ENCODE measurements at places on chromosomes 3 and 15. TPM values are rescaled to one million over a fixed set of nuclear protein-coding genes. Genes with fewer than 3 reads are reported as not detected.

- no peak for DNase-seq
Observed at GRCh38 chr3:144332868-144333267, 361.2 kb downstream of the DIPK2A start.

DNA sequence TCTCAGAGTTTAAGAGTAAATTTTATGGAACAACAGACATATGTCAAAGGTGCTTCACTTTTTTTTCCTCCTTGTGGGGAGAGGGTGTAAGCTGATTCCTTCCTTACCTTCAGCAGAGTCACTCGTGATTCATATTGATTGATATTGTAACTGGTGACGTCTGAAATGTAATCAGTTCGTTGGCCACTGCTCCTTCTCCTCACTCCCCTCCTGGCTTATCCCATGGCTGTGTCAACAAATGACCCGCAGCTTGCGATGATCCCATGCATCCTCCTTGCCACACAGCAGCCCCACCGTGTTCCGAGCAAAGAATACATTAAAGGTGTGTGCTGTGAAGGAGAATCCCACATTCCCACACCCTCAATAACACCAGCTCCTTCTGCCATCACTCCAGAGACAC is 7.3 kb downstream of the MGLL start:
- DNase-seq = no peak

- DNase-seq = no peak
Observed at GRCh38 chr3:10444511-10444910, 60.9 kb downstream of the ATP2B2 start.

GRCh38 chr3:116417151-116417550 is 28.1 kb downstream of the LSAMP start:
- DNase-seq = no peak

DNA sequence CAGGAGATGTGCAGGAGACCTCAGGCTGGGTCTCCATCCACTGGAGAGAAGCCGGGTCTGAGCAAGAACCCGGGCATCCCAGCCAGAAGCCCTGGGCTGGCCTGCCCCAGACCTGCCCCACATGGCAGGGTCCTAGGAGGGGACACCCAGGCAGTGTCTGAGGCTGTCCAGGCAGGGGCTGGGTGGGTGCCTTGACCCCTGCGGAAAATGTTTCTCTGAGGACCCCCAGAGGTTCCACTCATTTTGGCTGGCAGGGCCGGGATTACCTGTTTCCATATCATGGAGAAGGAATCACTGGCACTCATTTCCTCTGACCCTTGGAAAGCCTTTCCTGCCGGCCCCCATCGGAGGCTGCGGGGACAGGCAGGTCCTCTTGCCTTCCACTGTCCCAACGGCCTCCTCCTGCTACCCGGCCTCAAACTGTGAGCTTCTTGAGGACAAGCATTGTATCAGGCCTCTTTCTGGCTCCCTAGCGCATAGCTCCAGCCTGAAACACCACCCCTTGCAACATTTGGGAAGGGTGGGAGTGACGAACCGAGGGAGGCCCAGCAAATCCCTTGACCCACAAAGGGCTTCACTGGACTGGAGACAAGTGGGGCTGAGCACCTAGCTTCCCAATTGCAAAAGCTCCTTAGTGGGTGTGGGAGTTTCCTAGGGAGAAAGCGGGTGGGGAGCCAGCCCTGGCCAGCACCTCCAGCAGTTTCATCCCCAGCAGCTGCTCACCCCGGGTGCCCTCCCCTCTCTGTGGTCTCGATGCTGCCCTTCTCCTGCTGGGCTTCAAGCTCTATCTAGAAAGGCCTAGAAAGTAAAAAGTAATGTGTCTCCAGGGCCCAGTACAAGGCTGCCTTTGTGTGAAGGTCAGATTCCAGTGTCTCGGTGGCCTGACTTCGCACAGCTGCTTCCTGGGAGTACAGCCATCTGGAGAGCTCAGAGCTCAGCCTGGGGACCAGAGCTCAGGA is 29.7 kb downstream of the ACSBG1 start:
- peak; percentile 64 for DNase-seq

The IL20RB gene
- total RNA-seq = 0.12 TPM

- no peak for DNase-seq
Observed at GRCh38 chr3:187986514-187986934, 167.4 kb upstream of the LPP start.

- no peak for DNase-seq
Observed at GRCh38 chr15:85404918-85405866, 24.8 kb downstream of the AKAP13 start.

GRCh38 chr15:44918136-44918535 is 38.4 kb upstream of the TERB2 start:
- DNase-seq = no peak

DNA sequence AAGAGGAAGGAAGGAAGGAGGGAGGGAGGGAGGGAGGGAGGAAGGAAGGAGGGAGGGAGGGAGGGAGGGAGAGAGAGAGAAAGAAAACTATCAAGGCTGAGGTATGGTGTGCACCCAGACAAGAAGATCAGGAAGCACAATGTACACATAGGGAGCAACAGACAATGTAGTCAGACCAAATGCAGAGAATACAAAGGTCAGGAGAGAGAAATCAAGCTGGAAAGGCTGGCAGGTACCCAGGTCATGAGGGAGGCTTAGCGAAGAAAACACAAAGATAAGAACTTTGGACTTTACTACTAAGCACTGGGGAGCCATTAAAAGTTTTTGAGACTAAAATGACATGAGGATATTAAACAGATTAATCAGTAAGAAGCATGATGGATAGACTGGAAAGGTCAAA is 176.0 kb upstream of the TMCO5A start:
- DNase-seq = no peak

The ERC2 gene
- 0.94 TPM for total RNA-seq

The CHL1 gene
- total RNA-seq = 19.0 TPM

GRCh38 chr15:85777250-85778106 is 17.2 kb downstream of the KLHL25 start:
- DNase-seq = no peak

DNA sequence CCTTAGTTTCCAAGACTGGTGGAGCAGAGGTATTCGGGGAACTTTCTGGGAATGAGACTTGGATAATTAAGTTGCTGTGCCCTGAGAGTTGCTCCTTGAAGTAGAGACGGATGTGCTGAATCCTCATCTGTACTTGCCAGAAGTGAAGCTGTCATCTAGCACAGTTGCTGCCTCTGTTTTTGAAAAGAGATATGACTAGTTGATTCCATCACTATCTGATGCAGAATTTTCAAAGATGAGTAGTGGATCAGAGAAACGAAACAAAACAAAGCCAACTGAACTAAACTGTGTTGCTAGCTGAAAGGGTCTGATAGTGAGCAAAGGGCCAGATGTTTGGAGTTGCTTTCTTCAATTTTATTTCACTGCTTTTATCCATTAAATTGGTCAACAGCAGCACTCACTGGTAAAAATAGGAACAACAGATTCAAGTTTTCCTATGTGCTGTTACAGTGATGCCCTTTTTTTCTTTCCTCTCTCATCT is 52.7 kb downstream of the MITF start:
- no peak for DNase-seq

GRCh38 chr15:98873441-98874218 is 134.0 kb downstream of the PGPEP1L start:
- no peak for DNase-seq

GRCh38 chr3:94928921-94929320 is 866.1 kb downstream of the NSUN3 start:
- no peak for DNase-seq

GRCh38 chr3:155978324-155978723 is 107.9 kb downstream of the GMPS start:
- no peak for DNase-seq

DNA sequence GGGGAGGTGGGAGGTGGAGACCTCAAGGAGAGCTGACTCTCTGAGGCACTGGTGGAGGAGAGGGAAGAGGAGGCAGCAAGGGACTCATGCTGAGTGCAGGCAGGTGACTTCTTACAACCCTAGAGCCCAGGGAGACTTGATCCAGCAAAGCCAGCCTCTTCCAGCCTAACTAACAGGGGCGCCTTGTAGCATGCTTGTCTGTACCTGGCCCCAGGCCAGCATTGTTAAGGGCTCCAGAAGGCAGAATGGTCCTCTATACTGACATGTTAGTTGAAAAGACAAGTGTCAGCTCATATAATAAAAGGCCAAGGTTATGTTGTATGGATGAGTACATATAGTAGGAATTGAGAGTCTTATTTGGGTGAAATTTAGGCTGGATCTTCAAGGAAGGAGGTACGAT is 65.4 kb downstream of the CHDH start:
- no peak for DNase-seq

The LRRIQ4 gene
- total RNA-seq = not detected

GRCh38 chr3:169280010-169280585 is 383.4 kb downstream of the MECOM start:
- DNase-seq = no peak

GRCh38 chr15:35061825-35062737 is 23.0 kb downstream of the NANOGP8 start:
- DNase-seq = no peak

DNA sequence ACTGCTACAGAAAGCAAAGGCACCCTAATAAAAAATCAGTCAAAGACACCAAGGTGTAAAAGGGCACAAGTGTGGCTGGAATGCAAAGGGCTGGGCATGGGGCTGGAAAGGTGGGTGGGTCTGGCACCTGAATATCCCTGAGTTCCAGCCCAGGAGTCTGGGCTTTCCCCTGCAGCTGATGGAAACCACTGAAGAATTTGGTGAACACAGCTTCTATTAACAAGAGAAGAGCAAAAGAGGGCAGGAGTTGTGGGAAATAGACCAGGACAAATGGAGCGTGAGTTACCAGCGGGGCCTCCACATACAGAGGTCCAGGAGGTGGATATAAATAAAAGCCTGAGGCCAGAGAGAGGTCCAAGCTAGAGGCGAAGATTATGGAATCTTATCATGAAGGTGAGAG is 45.1 kb upstream of the TPM1 start:
- no peak for DNase-seq

- DNase-seq = no peak
Observed at GRCh38 chr3:123157209-123157597, 44.5 kb upstream of the SEC22A start.

- DNase-seq = no peak
Observed at GRCh38 chr15:34154725-34155204, 52.9 kb downstream of the PGBD4 start.

- DNase-seq = peak; percentile 54
Observed at GRCh38 chr15:41544650-41545015, 576 bp upstream of the RPAP1 start.

The ADCY5 gene
- total RNA-seq = 273 TPM

GRCh38 chr3:179186426-179186825 is 38.3 kb downstream of the PIK3CA start:
- no peak for DNase-seq

GRCh38 chr15:48574187-48574586 is 71.3 kb downstream of the FBN1 start:
- no peak for DNase-seq

The SKIL gene
- 17.2 TPM for total RNA-seq

DNA sequence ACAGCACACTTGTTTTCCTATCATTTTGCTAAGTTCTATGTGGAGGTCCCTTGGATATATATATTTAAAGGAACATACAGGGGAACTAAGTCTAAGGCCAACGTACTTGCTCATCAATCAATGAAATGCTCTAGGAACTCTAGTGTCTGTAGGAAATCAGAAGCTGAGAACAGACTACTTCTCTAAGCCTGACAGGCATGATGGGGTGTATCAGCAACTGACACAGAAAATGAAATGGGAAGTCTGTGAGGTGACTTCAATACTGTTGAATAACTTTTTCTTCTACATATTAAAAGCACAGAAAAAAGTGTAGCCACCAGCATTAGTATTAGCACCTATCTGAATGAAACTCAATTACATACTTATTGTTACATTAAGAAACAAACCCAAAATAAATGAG is 56.9 kb upstream of the CSPG5 start:
- no peak for DNase-seq

Measured in left ventricle myocardium superior (tissue), 1 donor.